ENCODE measurements at places on chromosomes 2 and 18.

GRCh38 chr2:215357660-215358059, 45.8 kb downstream of the ATIC start:
- no peak for DNase-seq

GRCh38 chr2:177806025-177806424, 266.6 kb downstream of the PDE11A start:
- DNase-seq, result no peak

DNA sequence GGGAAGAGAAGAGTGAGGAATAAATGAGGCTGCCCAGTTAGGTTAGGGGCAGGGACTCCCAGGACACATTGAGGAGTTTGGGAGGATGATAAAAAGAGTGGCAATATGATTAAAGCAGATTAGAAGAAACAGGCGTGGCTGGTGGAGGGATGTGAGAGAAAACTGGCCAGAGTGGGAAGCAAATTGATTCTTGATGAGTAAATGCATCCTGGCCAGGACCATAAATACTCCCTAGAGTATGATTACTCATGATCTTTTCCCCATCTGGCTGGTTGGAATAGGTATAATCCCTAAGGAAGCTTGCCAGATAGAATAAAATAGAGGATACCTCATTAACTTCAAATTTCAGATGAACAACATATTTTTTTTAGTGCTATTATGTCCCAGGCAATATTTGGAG, 21.5 kb upstream of the DAW1 start:
- DNase-seq, result no peak

DNA sequence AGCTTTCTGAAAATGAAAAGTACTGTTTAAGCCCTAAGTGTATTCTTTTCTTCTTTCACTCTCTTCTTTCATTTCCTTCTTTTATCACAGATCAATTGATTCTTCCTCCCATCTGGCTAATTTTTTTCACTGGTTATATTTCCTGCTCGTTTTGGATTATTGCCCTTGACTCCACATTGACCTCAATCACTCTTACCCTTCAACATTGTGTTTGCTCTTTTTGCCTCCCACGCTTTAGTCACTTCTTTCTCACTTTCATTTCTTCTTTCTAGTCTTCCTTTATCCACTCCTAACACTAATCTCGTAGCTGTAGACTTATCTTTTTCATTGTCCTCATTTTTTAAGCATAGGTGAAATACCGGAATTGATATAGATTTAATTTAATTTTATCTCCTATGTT, 320.3 kb upstream of the VRK2 start:
- no peak for DNase-seq

DNA sequence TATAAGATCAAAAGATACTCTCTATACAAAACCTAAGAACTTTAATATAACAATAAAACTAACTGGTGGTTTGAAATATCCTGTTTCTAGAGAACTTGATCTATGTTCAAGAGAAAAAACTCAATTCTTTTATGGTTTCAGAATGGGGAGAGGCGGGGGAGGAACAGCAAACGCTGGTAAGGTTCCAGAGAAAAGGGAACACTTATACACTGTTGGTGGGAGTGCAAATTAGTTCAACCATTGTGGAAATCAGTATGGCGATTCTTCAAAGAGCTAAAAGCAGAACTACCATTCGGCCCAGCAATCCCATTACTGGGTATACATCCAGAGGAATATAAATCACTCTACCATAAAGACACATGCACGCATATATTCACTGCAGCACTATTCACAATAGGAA, 17.2 kb downstream of the FAM98A start:
- DNase-seq, result no peak

GRCh38 chr2:179104736-179105135, 54.8 kb upstream of the CCDC141 start:
- DNase-seq, result no peak
